NCI-H748 treated with DMSO at 0.1 percent for 48 hours (cell line): ENCODE measurements at places on chromosomes 13 and 19.
A peak's percentile ranks its signal among the peaks of the same experiment; 100 is the strongest.

DNA sequence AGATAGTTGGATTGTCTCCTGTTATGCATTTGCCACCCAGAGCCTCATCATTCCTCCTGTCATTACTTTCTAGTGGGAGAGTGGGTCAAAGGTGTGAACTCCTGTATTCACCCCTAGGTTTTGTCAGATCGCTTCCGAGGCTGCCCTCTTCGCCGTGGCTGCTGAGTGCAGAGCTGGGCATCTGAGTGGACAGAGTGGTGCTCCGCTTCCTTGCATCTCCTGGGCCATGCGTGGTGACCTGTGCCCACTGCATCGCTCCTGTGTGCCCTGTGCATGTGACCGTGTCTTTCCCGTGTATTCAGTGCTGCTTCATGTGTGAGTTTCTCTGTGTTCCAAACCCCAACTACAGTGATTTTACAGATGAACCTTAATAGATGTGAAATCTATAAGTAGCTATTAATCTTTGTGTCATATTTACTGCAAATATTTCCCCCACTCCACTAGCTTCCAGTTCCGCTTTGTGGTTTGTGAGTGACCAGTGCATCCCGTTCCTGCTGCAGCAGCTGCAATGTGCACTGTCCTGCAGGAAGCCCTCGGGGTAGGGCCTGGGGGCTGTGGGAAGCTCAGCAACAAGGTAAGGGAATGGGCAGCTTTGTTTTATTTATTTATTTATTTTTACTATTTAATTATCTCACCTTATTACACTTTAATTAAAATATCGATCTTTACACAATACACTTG lies 53.1 kb downstream of the C13orf46 start:
- DNase-seq = no peak

GRCh38 chr13:27659145-27659865 lies 37.6 kb downstream of the POLR1D start:
- no peak for DNase-seq

DNA sequence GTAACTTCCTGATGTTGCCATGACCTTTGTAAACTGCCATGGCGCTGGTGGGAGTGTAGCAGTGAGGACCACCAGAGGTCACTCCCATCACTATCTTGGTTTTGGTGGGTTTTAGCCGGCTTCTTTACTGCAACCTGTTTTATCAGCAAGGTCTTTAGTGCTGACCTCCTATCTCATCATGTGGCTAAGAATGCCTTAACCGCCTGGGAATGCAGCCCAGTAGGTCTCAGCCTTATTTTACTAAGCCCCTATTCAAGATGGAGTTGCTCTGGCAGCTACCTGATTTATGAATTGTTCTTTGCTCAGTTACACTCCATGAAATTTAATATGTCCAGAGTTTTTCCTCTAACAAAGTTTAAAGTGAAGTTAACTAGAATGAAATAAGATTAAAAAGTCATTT lies 4.6 kb upstream of the EPS15L1 start:
- no peak for DNase-seq

- DNase-seq = no peak
These were observed 18.2 kb upstream of the PTBP1 start for GRCh38 chr19:778910-779653.

DNA sequence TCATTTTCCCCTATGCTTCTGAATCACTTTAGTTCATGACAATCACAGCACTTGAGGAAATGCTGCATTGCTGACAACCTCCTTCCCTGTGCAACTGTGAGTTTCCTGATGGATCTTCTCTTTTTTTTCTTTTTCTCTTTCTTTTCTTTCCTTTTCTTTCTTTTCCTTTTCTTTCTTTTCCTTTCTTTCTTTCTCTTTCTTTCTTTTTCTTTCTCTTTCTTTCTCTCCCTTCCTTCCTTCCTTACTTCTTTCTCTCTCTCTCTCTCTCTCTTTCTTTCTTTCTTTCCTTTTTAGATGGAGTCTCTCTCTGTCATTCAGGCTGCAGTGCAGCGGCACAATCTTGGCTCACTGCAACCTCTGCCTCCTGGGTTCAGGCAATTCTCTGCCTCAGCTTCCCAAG lies 247.9 kb upstream of the HTR2A start:
- DNase-seq = no peak

DNA sequence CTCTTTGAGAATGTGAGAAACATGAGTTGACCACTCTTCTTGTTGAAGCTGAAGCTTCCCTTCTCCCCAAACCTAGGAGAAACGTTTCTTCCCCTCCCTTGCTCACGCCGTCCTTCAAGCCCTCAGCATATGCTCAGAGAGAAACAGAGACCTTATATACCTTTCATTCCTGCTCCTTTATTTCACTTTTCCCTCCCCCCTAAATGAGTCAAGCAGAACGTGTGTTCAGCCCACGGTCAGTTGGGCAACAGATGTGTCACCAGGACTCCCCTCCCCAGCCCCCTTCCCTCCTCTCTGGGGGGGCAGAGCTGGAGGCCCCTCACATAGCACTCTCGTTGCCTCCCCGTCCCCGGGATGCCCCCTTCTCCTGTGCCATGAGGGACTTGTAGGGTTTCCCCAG lies 8.6 kb downstream of the OR7C2 start:
- DNase-seq = no peak

- peak; percentile 96 for DNase-seq
These were observed 2.2 kb downstream of the HIF3A start for GRCh38 chr19:46299004-46299509.

DNA sequence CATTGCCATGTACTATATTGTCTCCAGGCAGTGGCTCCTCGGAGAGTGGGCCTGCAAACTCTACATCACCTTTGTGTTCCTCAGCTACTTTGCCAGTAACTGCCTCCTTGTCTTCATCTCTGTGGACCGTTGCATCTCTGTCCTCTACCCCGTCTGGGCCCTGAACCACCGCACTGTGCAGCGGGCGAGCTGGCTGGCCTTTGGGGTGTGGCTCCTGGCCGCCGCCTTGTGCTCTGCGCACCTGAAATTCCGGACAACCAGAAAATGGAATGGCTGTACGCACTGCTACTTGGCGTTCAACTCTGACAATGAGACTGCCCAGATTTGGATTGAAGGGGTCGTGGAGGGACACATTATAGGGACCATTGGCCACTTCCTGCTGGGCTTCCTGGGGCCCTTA lies 624 bp downstream of the GPR32 start:
- no peak for DNase-seq

- no peak for DNase-seq
These were observed 316.2 kb downstream of the ENOX1 start for GRCh38 chr13:43470610-43471009.

GRCh38 chr19:3115916-3116602 lies 19.8 kb upstream of the GNA15 start:
- no peak for DNase-seq

- DNase-seq = no peak
These were observed 2.3 kb downstream of the ZNF714 start for GRCh38 chr19:21084343-21084742.

DNA sequence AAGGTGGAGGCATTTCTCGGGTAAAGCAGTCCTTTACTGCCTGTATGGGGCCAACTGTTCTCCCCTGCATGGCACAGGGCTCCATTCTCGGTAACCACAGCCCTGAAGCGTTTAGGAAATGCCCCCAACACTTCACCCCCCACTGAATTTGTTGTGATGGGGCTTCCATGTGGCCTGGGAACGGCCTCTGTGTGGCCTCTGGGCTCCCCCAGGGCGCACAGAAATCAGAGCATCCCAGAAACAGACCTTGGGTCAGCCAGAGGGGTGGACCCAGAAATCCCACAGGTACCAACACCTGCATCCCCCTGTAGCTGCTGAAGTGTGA lies 153.7 kb upstream of the VSTM2B start:
- DNase-seq = no peak

DNA sequence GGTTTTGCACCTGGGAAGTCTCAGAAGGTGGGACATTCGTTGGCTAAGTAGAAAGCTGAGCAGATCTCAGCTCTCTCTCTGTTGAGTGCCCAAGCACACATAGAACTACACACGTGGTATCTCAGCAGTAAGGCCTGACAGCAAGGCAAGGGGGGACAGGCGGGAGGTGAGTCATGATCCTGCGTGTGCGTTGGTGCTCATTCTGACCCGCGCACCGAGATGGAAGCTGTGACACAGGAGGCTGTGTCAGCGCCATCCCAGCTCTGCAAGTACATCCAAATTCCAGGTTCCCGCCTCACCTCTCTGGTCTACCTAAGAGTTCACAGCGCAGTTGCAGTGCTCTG lies 135.7 kb downstream of the USP12 start:
- DNase-seq = no peak

DNA sequence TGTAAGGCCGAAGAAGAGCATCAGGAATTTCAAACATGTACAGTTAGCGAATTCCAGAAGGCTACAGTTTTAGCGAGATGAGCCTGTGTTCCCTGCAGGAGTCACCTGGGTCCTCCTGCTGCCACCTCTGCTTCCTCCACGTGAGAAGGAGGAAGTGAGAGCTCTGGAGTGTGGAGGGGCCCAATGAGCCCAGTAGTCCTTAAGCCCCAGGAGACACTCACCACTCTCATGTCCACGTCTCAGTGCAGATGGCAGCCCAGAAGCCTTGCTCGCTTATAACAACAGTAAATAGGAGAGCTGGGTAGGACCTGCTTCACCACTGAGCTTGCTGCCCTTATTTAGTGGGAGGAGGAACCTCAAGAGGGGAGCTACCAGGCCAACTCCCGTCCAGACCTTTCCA lies 44.3 kb downstream of the SERP2 start:
- no peak for DNase-seq

- DNase-seq = peak; percentile 68
These were observed 1395.8 kb downstream of the SLITRK5 start for GRCh38 chr13:89066868-89067466.

GRCh38 chr19:12993562-12993961 lies 1.7 kb upstream of the NFIX start:
- DNase-seq = no peak

GRCh38 chr19:5882421-5882968 lies 12.2 kb upstream of the FUT5 start:
- no peak for DNase-seq

DNA sequence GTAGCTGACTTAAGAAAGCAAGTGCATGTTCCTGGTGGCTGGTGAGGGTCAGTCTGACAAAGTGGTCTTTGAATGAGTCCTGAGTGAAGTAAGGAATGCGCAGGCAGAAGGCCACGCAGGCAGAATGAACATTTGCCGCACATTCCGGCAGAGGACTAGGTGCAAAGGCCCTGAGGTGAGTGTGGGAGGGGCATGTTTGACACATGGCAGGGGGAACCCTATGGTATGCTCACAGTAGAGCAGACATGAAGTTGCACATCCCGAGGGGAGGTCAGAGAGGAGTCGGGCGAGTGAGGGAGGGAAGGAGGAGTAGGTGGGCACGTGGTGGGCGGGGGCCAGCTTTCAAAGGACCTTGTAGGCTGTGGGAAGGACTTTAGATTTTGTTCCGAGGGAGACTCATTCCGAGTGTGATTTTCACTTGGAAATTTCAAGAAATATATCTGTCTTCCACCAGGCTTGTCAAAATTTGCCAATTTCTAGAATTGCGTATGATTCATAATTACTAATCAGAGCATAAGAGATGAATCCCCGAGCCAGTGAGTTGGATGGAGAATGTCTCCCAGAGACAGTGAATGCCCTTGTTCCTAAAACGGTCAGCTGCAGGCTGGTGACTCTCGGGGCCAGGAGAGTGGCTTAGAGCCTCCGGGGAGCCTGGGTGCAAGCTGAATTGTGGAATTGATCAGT lies 40.3 kb downstream of the ERICH6B start:
- no peak for DNase-seq

DNA sequence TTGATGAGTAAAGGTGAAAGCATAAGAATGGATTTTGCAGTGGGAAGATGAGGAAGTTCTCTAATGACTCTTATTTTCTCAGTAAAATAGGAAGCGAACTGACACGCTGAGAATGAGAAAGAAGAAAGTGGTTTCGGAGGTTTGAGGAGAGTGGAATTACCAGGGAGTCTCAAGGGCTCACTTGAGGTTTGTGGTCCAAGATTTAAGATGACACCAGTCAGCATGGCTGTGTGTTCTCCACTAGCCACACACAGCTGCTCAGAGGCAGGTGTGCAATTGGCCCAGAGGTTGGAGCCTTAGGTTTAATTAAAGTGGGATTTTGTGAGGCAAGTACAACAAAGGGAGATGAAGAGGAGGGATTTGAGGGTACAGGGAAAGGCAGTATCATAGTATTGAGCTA lies 99.6 kb upstream of the NBEA start:
- no peak for DNase-seq

DNA sequence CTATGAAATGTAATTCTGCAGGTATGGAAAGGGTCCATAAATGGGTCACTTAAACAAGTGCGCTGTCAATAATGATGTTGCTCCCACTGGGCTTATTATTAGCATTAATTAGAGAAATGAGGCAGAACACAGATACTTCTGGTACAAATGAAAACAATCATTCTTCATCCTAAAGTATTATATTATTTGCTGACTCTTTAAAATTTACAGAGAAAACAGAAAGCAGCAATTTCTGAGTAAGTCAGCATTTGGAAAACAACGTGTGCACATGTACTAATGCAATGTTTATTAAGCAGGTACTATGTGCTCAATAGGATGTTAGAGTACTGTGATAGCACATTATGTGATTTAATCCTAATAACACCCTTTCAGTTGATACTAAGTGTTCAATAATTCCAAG lies 2.4 kb upstream of the ZNF676 start:
- DNase-seq = no peak

GRCh38 chr13:49214917-49215376 lies 5.2 kb upstream of the MLNR start:
- no peak for DNase-seq

GRCh38 chr13:73224703-73225102 lies 165.9 kb downstream of the KLF5 start:
- DNase-seq = no peak

DNA sequence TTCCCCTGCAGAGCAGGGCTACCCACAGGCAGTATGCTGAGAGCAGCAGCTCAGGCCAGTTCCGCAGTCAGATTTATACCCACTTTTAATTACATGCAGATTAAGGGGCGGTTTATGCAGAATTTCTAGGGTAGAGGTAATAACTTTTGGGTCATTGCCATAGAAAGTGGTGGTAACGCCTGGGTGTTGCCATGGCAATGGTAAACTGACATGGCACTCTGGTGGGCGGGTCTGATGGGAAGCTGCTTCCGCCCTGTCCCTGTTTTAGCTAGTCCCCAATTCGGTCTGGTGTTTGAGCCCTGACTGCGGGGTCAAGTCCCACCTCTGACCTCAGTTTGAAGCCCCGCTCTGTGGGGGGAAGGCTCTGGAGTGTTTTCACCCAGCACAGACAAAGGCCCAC lies 141.1 kb upstream of the VSTM2B start:
- no peak for DNase-seq

- no peak for DNase-seq
These were observed 10.4 kb downstream of the HIPK4 start for GRCh38 chr19:40379446-40380198.
